ENCODE measurements at places on chromosomes 7 and 10.

DNA sequence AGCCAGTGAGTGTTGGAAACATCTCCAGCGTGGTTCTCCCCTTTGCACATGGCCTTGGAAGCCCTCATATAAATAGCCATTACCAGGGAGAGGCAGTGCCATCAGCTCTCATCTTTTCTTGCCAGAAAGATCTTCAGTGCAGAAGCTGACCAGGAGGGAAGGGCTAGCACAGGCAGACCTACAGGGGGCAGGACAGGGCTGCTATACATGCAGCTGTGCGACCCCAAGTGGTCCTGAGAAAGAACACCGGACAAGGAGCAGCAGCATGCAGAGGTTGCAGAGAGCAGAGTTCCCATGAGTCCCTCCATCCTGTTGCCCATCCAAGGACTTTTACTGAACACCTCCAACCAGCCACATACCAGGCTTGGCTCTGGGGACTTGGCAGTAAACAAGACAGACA, 17.1 kb downstream of the GRID1 start:
- no peak for DNase-seq

DNA sequence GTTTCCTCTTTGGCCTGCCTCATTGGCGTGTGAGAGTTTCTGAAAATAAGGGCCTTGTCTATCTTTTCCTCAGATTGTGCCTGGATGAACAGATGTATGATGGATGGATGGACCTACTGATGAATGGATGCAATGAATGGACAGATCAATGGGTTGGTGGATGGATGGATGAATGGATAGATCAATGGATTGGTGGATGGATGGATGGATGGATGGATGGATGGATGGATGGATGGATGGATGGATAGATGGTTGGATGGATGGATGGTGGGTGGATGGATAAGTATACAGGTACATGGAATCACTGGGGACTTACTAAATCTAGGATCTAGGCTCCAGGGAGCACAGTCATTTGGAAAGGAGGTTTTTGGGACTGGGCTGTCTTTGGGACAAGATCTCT, 331.9 kb downstream of the GRID1 start:
- no peak for DNase-seq

GRCh38 chr10:103599907-103600306, 106.4 kb downstream of the NEURL1 start:
- no peak for DNase-seq

GRCh38 chr7:142523821-142524460, 225.3 kb upstream of the PRSS1 start:
- no peak for DNase-seq

GRCh38 chr10:111316722-111317212, 239.9 kb downstream of the ADRA2A start:
- DNase-seq, result no peak

GRCh38 chr10:14585287-14586193, 189.2 kb downstream of the FAM107B start:
- no peak for DNase-seq

GRCh38 chr10:13234172-13234571, at the start of gene UCMA:
Gene UCMA (minus strand): TSS chr10:13234374. CDS start chr10:13234258, 116 bp downstream.
- no peak for DNase-seq

- DNase-seq, result no peak
Observed at GRCh38 chr7:28812616-28813015, 145.5 kb downstream of the TRIL start.

- no peak for DNase-seq
Observed at GRCh38 chr7:157000741-157001653, 9.5 kb downstream of the MNX1 start.

GRCh38 chr10:24737001-24737400, 13.3 kb upstream of the ARHGAP21 start:
- no peak for DNase-seq

- no peak for DNase-seq
Observed at GRCh38 chr10:125158601-125159485, 1.5 kb downstream of the CTBP2 start.

DNA sequence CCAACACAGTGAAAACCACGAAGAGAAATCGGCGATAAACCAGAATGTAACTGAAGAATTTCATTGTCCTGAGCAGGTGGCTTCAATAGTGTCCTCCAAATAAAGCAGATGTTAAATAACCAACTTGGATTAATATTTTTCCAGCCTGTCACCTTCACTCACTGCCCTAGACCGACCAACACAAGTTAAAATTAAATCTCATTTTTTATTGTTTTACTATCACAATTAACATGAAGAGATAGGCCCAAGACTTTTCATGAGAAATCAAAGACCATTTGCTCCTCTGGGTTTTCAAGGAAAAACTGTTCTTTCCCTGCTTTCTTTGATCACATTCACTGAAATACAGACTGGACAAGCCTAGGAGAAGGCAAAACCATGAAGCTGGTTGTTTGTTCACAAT, at the start of gene SLC13A1:
Gene SLC13A1, minus strand, starts transcription at position 87 of the 400 bp plus-strand sequence. Its CDS starts 23 bp downstream, at position 64.
- DNase-seq, result no peak

DNA sequence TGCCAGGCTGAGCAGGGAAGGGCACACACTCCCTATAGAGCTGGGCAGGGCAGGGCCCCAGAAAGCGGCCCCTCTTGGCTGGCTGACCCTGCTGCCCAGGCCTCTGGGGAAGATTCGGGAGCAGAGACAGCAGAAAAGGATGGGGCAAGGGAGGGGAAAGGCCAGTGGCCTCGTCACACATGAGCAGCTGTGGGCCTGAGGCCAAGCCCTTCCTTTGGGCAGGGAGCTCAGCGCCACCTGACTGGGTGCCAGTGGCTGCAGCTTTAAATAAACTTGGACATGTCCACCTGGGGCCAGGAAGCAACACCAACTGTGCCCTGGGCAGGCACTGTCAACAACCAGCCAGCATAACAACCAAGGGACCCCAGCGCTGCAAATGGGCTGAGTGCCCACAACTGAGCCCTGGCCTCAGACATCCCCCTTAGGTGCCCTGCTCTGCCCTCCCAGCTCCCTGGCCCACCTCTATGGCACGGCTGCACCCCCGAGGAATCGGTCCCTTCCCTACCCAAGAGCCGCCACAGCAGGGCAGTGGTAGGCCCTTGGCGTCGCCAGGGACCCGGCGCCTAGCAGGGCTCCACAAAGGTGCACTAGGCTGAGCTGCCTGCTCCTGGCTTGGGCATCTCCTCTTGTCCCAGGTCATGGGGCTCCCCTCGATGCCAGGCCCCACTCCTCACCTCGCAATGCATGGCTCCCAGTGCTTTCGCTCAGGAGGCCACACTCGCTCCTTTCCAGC, 2.6 kb downstream of the CAMK2B start:
- DNase-seq, result no peak

- DNase-seq, result no peak
Observed at GRCh38 chr10:100413173-100413572, 49.6 kb upstream of the WNT8B start.

- no peak for DNase-seq
Observed at GRCh38 chr10:75208181-75208580, 2.4 kb upstream of the VDAC2 start.

GRCh38 chr10:102644066-102644645, at the start of gene TRIM8:
Gene TRIM8 (plus strand): TSS chr10:102644479. CDS start chr10:102644618, 139 bp downstream.
- no peak for DNase-seq

GRCh38 chr10:97150013-97150595, 35.7 kb downstream of the SLIT1 start:
- no peak for DNase-seq

- no peak for DNase-seq
Observed at GRCh38 chr7:17013204-17013603, 131.4 kb upstream of the AGR3 start.

GRCh38 chr10:1126461-1126860, 70.3 kb downstream of the WDR37 start:
- no peak for DNase-seq

DNA sequence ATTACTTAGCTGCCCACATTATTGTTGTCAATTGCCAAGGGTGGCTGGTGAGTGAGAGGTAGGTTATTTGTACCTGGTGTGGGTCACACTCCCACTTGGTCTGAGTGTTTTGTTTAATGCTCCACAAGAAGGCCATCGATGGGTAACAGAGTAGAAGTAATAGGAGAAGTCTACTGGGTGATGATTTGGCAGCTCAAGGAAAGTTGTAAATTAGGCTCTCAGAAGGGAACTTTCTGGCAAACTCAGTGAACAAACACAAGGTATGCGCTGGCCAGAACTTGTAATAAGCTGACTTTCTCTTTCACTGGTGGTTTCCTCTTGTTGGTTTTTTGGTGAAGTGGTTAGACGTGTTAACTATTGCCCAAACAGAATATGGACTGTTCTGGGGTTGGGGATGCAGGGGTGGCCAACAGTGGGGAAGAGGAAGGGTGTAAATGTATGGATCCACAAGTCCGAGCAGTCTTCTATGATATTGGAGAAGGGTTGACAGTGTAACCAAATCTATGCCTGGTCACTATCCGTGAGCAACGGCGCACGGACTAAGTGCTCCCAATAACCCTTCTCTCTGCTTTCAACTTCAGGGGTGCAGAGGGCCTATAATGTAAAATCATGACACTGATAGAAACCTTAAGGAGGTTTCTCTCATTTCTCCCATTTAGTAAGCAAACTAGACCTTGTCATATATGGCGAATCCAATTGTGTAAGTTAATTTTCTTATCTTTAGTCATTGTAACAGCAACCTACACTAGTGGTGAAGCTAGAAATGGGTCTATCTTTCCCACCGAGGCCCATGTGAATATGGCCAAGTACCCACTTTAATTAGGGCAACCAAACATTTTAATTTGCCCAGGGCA, 212.8 kb downstream of the PTEN start:
- DNase-seq, result no peak

DNA sequence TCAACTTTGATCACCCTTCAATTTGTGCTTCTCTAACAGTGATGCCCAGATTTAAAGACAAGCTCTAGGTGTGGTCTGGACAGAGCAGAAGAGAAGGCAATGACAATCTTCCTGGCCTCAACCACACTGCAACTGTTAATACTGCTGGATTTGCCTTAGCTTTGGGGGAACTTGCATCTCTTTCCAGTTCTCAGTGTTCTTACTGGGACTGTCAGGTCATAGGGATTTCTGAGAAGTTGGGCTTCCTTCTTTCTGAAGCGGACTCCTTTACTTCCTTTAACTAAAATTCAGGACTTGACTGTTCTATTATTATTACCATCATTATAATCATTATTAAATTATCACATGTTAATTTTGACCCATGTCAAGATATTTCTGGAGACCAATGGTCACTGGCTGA, 80.8 kb downstream of the OSBPL3 start:
- DNase-seq, result no peak

- no peak for DNase-seq
Observed at GRCh38 chr10:103676851-103677417, 178.4 kb downstream of the SH3PXD2A start.

DNA sequence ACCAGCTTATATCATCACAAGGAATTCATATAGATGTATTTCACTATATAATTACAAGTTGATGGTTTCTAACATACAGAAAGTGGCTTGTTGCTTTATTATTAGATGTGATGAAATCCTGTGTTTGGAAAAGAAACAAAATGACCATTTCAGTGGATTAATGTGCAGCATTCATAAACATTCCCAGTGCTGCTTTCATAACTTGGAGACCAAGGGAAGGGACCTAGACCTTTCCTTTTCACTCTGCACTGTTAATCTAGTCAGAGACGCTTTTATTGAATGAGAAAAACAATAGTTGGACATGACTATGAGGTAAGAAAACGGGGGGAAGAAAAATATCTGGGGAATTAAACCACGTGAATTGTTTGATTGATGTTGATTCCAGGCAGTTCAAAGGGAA, 160.0 kb downstream of the HDAC9 start:
- no peak for DNase-seq

- DNase-seq, result no peak
Observed at GRCh38 chr10:80203835-80204676, 1.3 kb downstream of the ANXA11 start.

- no peak for DNase-seq
Observed at GRCh38 chr7:138669364-138669763, 31.8 kb downstream of the SVOPL start.

DNA sequence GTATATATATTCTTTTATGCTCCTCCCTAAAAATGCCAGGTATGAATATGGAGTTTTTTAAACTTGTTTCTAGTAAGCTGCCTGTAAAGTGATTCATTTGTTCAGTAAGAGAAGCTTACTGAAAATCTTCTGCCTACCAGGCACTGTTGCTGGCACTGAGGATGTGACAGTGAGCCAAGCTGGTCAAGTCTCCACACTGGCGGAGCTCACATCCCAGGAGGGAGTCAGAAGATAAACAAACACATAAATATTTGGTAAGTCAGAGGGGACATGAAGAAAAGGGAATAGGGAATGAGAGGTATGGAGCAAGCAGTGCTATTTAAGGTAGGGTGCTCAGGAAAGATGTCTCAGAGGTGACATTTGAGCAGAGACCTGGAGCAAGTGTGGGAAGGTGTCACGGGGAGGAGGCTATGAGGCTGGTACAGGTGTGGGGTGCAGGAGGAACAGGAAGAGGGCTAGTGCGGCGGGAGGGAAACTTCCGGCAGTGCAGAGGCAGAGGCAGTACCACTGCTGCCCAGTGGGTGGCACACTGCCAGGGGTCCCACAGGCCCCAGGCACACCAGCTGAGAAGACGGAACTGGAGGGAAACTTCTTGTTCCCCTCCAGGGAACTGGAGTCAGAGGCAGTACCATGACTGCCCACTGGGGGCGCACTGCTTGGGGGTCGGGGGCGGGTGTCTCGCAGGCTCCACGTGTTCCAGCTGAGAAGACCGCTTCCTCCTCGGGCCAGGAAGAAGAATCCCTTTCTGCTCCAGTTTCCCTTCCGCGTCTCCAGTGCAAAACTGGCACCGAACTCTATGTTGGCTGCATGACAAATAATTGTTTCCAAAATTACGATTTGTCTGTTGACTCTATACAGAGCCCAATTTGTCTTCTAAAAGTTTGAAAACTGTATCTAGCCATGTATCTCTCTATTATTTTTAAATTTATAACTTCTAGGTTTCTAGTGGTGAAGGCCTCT, 161.0 kb downstream of the TEX36 start:
- no peak for DNase-seq

GRCh38 chr10:99631496-99631895, 11.3 kb upstream of the SLC25A28 start:
- DNase-seq, result no peak

- no peak for DNase-seq
Observed at GRCh38 chr7:108026647-108027046, 23.7 kb upstream of the LAMB1 start.

DNA sequence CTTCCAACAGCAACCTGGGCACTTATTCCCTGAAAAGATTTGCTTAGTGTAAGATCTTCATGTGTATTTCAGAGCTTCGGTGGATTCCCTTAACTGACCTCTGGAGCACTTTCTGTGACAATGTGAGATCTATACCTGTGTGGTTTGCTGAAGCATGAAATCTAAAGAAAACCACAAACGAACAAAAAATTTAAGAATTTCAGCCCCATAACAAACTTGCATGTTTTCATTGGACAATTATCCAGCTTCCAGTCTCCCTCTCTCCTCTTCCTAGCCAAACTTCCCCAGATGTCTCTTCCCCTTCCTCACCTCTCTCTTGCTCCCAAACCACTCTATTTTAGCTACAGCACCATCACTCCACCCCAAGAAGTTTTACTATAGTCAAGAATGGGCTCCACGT, 279.9 kb upstream of the SORCS1 start:
- no peak for DNase-seq

GRCh38 chr7:33882040-33882837, 23.1 kb upstream of the BMPER start:
- no peak for DNase-seq
